ENCODE measurements at places on chromosomes 2 and 18.

DNA sequence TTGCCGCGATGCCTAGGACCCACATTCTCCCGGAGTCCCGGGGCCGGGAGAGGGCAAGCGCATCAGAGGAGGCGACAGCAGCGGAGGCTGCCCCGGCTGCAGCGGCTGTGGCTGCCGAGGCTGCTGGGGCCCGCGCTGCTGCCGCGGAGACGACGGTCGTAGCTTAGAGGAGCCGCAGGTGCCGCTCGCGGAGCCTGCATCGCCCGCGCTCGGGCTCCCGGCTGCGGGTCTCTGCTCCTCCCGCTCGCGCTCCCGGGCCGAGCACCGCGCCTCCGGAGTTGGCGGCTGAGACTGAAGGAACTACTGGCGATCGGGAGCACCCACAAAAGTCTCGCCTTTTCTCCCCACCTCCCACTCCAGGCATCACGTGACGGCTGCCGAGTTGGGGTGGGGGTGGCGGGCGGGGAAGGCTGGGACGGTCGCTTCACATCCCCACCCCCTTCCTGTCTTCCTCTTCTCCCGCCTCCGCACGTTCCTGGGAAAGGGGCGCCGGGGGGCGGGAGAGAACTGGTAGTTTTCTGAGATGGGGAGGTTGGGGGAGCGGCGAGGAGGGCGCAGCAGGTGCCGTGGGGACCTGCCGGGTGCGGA lies at the start of gene LYPD1:
Gene LYPD1, minus strand, starts transcription at position 298 of the 588 bp plus-strand sequence. Its CDS starts 273 bp downstream, at position 25.
- no peak for DNase-seq

- no peak for DNase-seq
Observed at GRCh38 chr18:841647-842370, 29.8 kb upstream of the YES1 start.

DNA sequence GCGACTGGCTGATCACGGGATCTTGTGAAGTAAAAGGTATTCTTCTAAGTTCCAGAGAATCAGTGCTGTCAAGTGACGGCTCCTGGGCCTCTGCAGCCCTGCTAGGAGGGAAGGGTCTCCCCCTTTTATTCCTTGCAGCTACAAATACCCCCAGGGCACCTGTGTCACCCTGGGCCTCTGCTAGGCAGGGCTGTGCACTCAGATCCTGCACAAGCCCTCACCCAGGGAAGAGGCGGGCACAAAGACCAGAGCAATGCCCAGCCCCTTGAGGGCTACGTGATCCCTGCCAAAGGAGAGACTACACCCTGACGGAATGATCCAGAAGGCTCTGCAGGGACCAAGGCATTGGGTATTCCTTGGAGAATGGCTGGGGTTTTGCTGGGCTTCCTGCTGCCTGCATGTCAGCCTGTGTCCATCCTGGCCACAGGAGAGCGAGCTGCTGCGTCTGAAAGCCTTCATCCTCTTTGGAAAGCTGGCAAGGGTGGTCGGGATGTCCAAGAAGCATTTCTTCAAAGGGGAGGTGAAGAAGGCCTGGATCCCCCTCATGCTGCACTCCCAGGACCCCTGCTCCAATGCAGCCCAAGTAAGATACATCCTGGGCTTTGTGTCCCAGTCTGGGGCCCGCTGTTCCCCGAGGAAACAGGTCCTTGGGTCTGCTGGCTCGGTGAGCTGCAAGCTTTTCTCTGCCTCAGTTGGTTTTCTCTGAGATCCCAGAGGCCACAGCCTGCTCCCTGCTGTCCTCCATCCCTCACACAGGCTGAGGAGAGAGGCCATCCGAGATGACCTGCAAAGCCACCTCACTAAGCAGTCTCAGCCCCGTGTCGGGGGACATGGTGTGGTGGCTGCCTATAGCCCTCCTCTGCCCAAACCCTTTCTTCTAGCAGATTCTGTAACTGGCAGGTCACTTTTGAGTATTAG lies 24.9 kb downstream of the HJURP start:
- no peak for DNase-seq

GRCh38 chr2:97966545-97967215 lies 29.1 kb downstream of the TMEM131 start:
- DNase-seq: no peak

DNA sequence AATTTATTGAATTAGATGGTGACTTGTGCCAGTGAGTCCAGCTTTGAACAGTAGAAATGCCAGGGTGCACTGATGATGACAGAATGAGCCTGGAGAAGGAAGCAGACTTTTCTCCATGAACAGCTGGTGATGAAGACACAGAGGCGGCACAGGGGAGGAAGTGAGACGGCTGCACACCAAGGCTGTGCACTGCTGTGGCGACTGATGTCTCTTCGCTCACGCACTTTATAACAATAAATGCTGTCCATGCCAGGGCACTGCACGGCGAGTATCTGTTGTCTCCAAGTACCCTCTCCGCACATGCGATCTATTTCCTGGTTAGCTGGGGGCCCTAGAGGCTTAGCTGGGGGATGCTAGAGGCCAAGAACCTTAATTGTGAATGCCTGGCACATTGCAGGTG lies 175.2 kb downstream of the TMEM200C start:
- no peak for DNase-seq

GRCh38 chr2:45813003-45813941 lies 161.8 kb downstream of the PRKCE start:
- DNase-seq: no peak

DNA sequence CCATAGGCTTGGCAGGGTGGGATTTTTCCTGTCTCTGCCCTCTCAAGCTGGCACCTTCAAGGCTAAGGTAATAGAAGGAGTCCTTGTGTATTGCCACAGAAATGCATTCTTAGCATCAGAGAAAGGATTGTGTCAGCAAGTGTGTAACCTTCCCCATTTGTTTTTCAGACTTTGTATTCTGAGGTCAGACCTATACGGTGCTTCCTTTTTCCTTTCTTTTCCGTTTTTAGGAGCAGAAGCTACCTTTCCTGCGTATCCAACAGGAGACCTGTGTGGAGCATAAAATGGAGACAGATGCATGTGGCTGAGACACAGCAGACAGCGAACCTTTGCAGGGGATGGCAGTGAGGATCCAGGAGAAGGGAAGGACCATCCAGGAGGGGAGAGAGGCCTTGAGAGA lies 46.6 kb downstream of the ARL5A start:
- DNase-seq: no peak

- no peak for DNase-seq
Observed at GRCh38 chr2:127024769-127025358, 82.1 kb downstream of the BIN1 start.

DNA sequence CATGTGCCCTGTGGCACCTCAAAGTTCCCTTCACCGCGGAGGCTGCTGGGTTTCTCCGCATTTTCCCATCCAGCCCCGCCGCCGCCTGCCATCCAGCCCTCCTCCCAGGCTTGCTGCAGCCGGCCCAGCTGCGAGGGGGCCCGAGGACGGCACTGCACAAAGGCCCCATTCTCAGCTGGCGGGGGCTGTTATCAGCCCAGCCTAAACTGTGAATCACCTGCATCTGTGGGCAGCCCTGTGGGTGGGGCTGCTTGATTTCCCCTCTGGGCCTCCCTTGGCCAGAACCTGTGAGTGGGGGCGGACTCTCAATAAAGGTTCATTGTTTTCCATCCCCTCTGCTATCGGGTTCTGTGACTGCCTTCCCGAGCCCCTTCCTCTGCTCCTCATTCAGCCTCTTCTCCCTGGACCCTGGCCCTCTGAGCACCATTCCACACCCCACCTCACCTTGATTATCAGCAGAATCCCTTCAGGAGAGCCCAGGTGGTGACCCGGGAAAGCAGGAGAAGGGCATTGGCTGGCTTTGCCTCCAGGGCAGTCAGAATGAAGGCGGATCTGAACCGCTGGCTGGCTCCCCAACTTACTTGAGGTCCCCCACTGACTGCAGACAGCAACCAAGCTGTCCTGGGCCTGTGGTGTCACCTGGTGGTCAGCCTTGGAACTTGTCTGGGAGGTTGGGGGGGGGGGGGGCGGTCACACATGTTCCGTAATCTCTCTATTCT lies 204.5 kb downstream of the ZFP36L2 start:
- no peak for DNase-seq

GRCh38 chr2:81148323-81148722 lies 843.8 kb upstream of the LRRTM1 start:
- no peak for DNase-seq

DNA sequence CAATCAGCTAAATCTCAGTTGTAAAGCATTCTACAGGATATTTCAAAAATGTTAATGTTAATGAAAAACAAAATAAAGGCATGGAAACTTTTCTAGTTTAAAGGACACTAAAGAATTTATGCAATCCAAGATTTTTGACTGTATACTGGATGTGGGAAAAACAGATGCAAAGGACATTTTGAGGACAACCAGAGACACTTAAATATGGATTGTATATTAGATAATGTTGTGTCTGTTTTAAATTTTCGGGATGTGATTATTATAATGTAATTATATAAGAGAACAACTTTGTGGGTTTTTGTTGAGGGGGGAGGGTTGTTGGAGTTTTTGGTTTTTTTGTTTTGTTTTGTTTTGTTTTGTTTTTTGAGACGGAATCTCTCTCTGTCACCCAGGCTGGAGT lies 30.9 kb downstream of the PSMA8 start:
- DNase-seq: no peak

GRCh38 chr2:241050624-241051577 lies 51.2 kb downstream of the MTERF4 start:
- no peak for DNase-seq

- DNase-seq: no peak
Observed at GRCh38 chr2:99598441-99598840, 108.6 kb upstream of the REV1 start.

DNA sequence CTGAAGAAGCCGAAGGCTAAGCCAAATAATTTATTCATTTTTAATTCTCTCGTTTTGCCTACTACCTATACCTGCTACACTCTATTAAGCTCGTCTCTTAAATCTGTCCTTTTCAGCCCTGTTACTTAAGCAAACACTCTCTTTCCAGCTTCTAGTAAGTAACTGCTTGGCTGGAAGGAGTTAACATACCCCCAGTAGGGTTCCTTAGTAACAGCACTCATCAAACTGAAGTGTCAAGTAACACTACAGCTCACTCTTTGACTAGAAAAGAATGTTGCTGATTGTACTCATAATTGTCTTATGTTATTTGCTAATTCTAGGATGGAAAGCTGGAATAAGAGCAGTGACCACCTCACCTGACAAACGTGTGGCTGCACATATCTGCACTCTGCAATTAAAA lies 120.0 kb upstream of the SCN7A start:
- no peak for DNase-seq

DNA sequence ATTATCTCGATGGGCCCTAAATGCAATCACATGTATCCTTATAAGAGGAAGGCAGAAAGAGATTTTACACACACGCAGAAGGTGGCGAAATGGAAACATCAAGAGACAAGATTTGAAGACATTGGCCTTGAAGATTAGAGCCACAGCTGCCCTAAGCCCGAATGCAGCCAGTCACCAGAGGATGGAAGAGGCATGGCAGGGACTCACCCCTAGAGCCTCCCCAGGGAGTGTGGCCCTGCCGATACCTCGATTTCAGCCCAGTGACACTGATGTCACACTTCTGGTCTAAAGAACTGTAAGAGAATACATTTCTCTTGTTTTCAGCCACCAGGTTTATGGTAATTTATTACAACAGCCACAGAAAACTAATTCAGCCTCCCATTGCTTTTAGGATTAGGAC lies 17.4 kb downstream of the TTC39C start:
- no peak for DNase-seq

DNA sequence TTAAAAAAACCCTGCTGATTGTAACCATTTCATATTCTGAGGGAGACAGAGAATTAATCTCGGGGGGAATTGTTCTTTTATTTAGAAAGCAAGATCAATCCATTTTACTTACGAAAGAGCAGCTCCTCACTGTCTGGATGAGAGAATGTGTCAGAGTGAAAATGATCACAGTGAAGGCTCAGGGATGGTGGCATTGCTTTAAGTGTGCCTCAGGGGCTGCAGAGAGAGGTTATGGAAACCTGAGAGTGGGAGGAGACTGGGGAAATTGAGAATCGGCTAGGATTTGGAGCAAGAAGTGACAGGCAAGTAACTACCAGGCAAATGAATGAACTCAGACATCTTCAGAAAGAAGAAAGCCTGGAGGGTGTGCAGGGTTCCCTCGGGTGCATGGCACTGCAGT lies 34.2 kb downstream of the MRPL35 start:
- DNase-seq: no peak

- no peak for DNase-seq
Observed at GRCh38 chr2:76711490-76711889, 810.7 kb downstream of the LRRTM4 start.

DNA sequence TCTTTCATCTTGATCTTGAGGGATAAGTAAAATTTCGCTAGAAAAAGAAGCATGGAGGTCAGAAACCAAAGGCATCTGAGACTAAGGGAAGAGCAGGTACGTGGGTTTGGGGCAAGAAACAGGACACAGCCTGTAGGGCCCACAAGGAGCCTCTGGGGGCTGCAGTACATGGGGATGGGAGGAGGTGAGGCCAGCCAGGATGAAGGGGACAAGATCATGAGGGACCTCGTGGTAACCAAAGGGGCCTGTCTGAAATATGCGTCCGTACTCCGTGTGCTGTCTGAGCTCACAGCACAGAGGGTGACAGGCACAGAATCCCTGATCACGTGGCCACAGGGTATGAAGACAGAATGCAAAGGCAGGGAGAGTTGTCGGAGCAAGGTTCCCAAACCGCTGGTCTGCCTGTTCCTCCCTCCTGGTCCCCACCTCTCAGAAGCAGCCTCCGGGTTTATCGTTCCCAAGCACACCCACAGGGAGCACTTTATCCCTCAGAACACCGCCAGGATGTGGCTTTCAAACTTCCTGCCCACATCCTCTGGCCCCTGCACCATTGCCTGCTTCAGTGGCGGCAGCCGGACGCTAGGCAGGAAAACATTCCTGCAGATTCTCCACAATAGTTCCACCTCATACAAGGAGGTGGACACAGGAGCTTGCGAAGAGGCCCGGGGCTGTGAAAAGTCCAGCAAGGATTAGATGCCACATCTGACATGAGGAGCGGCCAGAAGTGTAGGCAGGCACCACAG lies 12.0 kb downstream of the TMEM163 start:
- DNase-seq: no peak

- no peak for DNase-seq
Observed at GRCh38 chr2:240825476-240825875, 5.5 kb upstream of the KIF1A start.

GRCh38 chr2:99430614-99431291 lies 59.1 kb downstream of the REV1 start:
- no peak for DNase-seq

DNA sequence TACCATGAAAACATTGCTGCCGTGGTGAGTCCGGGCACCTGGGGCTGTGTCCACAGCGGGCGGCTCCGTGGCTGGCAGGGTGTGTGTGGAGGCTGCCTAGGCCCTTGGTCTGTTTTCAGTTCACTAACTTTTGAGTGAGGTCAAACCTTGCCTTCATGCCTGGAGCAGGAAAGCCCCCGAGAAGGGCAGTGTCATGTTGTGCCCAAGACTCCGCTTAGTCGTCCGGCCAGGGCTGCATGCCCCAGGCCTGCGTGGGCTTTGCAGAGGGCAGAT lies 24.1 kb downstream of the MAL start:
- DNase-seq: no peak

DNA sequence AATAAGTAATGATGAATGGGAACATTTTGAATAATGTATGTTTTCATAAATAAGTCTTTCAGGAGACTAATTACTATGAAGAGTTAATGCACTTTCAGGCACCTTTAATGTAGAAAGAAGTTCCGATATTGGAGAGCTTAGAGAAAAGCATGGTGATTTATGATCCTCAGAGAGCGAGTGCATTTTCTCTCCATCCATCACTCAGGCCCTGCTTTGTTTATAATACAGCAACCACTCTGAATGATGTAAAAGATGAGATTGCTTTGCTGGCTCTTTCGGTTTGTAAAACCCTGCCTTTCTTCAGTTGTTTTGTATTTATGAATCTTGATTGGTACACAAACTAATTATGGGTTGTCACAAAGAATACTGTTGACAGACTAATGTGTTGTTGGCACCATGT lies 132.0 kb downstream of the NYAP2 start:
- DNase-seq: no peak
